Activated T-helper 1 cell treated with anti-CD3 and anti-CD28 coated beads, Interleukin-12 subunit alpha, Interleukin-12 subunit beta, Interleukin-2, Interleukin-4 antibody, amounts not matched to agents 30 ng/mL and 10 ng/mL and 1 ng/mL, durations not matched to agents 14 hours and 24 hours and 36 hours (primary cell): ENCODE measurements at places on chromosomes 12 and 14. TPM values are rescaled to one million over a fixed set of nuclear protein-coding genes. Genes with fewer than 3 reads are reported as not detected.

GRCh38 chr12:53097564-53098353 lies at the start of gene IGFBP6:
Gene IGFBP6 (plus strand): TSS chr12:53097667. CDS start chr12:53097718, 51 bp downstream.
- peak within 1 kb of the TSS; percentile 64 for H3K27ac ChIP-seq
- H3K27me3 ChIP-seq, result peaks cover 35% of the 10 kb centered on the region
- peak; percentile 40 for DNase-seq

DNA sequence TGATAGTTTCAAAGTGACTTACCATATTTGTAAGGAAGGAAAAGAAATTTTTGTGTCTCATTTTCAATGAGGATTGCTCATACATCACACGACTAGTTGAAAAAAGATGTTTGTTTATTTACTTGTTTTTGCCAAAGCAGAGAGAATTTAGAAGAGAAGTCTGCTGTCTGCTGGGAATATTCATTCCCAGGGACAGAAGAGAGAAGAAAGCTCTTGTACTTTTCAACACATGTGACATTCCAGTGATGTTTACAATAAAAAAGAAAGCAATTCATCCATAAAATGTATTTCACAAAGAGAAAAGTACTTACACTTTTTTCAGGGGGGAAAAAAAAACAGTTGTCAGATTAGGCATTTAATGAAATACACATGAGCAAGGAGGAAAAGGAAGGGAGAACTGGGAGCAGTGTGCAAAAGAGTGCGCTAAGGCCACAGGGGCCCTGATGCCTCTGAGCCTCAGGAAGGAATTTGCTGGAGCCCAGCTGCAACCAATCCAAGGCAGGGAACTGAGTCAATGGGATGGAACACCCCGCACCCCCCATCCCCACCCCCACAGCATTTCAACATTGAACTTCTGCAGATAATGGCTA lies 115.0 kb downstream of the RPAP3 start:
- no peaks in the 10 kb centered on the region for H3K4me1 ChIP-seq
- no peak overlapping the region for H3K27ac ChIP-seq
- no peaks in the 10 kb centered on the region for H3K27me3 ChIP-seq
- H3K36me3 ChIP-seq, result no peaks in the 10 kb centered on the region
- no peak for DNase-seq
- no peak overlapping the region for H3K4me3 ChIP-seq

DNA sequence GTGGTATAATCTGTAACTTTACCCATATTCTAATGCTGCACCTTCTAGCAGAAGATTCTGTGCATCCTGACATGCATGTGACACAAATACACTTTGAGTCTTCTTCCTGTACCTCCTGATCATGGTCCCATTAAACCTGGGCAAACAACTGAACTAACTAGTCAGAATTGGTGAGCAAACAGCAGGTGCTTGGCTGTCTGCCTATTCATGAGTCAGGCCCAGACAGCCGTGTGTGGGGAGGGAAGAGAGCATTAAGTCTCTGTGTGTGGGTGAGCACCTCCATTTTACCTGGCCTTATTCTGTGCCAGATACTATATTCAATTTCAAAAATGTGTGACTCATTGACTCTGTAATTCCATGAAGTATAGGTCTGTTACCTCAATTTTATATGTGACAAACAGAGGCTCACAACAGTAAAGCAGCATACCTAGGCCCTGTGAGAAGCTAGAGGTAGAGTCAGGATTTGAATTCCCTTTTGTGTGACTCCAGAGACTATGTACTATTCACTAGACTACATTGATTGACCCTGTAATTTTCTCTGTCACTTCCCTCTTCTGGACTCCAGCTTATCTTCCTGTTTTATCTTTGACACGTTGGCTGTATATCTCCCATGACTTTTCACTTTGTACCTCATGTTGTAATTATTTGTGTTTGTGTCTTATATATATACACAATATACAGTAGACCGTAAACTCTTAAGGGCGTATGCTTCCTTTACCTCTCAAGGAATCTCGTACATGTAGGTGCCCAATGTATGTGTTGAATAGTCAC lies 32.2 kb downstream of the SUSD6 start:
- peaks cover 72% of the 10 kb centered on the region for H3K4me1 ChIP-seq
- no peaks in the 10 kb centered on the region for H3K27me3 ChIP-seq
- H3K27ac ChIP-seq, result peak overlapping the region; percentile 83

The DIO3 gene
- total RNA-seq, result not detected in 2 replicates
